Stimulated activated CD4-positive, alpha-beta T cell treated with anti-CD3 and anti-CD28 coated beads, Interleukin-4, amount 100 ng/mL, for 48 hours (primary cell): ENCODE measurements at places on chromosomes 11 and 22.

DNA sequence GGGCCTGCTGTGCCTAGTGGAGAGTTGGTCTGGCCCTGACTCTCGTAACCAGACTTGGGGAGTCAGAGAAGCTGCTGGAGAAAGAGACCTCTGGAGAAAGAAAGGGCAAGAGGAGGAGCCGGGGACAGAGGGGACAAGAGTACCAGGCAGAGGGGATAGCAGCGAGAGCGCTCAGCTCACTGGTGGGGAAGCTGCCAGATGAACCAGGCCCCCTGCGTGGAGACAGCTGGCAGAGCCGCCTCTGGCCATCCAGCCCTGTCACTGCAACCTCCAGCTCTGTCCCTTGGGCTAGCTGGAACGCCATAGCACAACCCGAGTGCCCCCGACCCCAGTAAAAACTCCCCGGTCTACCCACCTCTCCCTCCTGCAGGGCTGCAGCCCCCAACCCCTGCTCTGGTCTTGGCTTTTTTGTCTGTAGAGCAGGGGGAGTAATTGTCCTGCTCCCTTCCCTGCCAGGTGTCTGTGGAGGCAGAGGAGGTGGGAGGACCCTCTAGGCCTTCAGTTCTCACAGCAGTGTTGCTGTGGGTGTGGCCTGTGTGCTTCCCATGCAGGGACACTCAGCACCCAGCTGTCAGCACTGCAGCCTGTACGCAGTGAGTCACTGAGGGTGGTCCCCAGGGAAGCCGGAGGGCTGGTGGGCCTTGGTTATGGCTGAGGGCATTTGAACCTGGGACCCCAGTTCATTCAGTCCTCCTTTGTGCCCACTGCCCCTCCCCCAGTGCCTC, 4.8 kb upstream of the SUN2 start:
- DNase-seq, result no peak

DNA sequence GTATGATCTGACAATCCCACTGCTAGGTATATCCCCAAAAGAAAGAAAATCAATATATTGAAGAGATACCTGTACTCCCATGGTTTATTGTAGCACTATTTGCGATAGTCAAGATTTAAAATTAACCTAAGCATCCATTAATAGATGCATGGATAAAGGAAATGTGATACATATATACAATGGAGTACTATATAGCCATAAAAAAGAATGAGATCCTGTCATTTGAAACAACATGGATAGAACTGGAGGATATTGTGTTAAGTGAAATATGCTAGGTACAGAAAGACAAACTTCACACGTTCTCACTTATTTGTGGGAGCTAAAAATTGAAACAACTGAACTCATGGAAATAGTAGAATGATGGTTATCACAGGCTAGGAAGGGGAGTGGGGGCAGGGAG, 14.6 kb upstream of the HIPK3 start:
- DNase-seq, result no peak

GRCh38 chr11:12581923-12582322, 92.3 kb upstream of the TEAD1 start:
- no peak for DNase-seq

DNA sequence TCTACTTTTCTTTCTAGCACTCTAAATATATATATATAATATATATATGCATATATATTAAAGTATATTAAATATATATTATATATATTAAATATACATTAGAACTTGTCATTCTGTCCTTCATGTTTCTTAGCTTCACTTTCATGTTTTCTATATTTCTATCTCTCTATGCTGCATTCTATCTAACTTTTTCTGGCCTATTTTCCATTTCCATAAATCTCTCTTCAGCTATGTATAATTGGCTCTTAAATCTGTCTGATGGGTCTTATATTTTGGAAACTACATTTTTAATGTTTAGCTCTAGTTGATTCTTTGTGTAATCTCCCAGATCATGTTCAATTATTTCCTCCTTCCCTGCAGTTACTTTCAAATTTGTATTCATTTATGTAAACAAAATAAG, 72.2 kb downstream of the MTNR1B start:
- no peak for DNase-seq

DNA sequence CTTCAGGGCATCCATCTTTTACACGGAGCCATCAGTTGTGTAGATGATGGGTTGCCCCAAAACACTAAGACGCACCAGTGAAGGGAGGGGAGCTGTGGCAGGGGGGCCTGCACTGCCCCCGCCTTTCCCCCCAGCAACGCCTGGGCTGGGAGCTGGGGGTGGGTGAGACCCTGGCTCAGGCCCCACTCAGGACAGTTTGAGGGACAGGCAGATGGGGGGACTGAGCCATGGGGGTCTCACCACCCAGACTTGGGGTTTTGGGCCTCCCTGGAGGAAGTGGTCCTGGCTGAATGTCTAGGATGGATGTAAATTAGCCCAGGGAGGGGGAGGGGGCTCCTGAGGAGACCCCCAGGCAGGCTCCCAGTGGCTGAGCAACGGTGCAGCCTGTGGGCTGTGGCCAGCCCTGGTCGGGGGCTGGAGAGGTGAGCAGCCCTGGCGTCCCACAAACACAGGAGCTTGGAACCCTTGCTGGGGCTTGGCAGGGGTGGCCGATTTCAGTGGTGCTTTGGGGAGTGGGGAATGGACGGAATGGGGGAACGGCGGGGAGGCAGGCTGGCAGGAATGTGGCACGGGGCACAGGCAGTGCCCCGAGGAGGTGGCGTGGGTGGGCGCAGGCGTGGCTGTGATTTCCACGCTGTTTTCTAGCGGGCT, 6.1 kb downstream of the PARVB start:
- DNase-seq, result no peak

DNA sequence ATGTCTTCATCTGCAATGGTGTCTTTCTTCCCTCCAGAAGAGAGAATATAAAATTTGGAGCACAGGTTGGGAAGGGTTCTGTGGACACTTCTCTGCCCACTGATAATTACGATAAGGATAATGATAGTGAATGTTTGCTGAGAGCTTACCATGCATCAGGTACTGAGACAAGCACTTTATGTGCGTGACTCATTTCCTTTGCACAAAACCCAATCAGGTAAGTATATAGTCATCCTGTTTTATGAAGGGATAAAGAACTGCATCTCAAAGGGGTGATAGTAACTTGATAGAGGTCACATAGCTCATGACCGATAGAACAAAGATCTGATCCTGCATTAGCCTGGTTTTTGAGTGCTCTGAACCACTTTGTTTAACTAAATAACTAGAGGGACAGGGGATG, 9.4 kb downstream of the DRD2 start:
- no peak for DNase-seq

GRCh38 chr11:120194166-120194565, 16.7 kb upstream of the OAF start:
- no peak for DNase-seq

DNA sequence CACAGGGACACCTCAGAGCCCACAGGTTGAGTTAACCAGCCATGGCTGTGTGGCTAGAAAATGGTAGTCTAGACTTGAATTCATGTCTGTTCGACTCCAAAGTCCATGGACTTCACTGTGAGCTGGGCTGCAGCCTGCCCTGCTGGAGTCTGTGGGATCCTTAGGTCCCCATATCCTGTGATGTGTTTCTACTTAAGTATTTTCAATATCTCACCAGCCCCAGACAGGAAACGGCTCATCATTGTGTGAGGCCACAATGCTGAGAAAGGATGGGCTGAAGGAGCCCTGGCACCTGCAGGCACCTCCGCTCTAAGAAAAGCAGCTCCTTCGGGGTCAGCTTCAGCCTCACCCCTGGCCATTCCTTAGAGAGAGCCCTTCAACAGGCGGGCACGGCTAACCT, 93.1 kb downstream of the NAT10 start:
- no peak for DNase-seq

DNA sequence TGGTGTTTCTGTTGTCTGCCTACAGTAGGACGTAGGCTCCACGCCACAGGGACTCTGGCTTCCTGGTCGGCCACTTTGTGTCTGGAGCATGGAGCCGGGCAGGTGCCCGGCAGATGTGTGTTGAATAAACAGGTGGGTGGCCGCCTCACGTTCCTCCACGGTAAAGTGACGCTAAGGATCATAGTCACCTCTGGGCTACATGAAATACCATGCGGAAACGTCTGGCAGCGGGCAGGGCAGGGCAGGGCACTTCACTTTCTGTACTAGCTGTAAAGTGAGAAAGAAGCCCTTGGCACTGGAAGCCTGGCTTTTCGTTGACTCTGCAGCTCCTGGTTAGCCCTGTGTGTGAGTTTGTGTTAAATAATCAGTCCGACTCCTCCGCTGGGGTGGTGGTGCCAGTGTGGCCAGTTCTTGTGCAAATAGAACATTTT, 52.4 kb downstream of the MCM5 start:
- DNase-seq, result no peak

DNA sequence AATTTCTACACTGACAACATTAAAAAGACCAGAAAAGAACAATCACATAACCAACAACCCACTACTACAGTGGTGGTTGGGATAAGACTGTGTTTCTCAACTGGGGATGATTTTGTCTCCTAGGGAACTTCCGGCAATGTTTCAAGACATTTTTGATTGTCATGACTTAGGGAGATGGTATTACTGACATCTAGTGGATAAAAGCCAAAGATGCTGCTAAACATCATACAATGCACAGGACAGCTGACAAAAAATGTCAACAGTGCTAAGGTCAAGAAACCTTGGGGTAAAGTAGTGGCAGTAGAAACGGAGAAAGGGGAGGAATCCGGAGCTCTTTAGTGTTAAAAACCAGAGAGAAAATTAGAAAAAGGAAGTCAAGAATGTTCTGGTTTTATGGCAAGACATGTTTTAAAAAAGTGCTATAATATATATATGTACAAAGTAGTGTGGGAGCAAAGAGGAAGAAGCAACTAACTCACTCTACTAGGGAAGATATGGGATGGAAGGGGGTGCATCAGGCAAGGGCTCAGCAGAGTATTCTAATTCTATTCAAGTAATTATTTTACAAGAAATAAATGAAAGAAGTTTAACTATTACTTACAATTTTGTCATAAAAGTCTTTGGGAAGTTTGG, 37.2 kb downstream of the CKAP5 start:
- no peak for DNase-seq

DNA sequence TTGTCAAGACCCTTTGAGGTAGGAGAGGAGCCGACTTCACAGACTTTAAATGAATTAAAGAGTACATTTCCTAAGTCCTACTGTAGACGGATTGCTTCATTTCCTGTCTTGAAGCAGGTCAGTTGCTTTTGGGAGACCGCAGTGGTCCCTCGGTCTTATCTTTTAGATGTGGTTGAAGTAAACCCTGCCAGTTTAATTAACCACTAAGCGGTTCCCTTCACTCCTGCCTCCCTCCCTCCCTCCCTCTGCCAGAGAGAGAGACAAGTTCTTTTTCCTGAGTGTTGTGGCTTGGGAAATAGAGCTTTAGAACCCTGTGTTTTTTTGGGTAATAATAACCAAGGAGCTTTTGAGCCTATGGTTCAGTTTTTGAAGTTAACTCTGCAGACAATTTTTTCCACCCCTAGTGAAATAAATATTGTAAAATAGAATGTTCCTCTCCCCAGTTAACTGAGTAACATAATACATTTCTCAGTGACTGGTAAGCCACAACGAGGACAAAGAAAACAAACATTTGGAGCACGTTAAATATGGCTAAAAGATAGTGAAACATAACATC, 147.5 kb downstream of the LDLRAD3 start:
- DNase-seq, result no peak

GRCh38 chr22:44431256-44431655, 66.8 kb downstream of the RTL6 start:
- DNase-seq, result no peak

GRCh38 chr11:79165908-79166307, 274.9 kb downstream of the TENM4 start:
- DNase-seq, result no peak

DNA sequence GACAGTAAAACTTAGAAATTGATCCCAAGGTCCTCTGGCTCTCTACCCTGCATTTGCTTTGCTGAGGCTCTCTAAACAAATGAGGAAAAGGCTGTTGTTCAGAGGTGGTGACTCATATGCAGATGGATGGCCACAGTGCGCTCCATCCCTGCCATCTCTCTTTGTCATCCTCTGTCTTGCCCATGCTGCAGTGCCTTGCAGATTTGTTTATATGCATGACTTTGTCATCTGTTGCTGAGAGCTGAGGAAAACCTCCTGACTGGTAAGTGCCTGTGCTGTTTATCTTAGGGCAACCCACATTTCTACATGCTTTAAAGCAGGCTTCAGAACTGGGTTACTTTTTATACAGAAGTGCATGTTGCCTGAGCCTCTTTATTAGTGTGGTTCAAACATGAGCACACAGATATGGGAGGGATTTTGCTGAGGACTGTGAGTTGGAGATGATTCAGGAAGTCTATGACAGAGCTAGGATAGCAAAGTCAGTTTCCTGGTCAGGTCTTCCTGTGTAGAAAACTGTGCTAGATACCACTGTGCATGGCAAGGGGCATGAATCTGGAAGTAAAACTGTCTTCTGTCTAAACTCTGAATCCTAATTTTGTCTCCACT, 57.4 kb downstream of the JAM3 start:
- DNase-seq, result no peak
